ENCODE measurements at places on chromosomes 2 and 18. TPM values are rescaled to one million over a fixed set of nuclear protein-coding genes. Genes with fewer than 3 reads are reported as not detected.

FAM237A gene
- not detected for total RNA-seq

TUBA3E gene
- total RNA-seq: not detected

HS6ST1 gene
- total RNA-seq: 15.4 TPM

NPC1 gene
- total RNA-seq: 35.7 TPM

REG3A gene
- 0.35 TPM for total RNA-seq

COLEC12 gene
- total RNA-seq: not detected

SLC16A14 gene
- total RNA-seq: 0.60 TPM

SCTR gene
- total RNA-seq: not detected

TNFAIP6 gene
- total RNA-seq: not detected

DNA sequence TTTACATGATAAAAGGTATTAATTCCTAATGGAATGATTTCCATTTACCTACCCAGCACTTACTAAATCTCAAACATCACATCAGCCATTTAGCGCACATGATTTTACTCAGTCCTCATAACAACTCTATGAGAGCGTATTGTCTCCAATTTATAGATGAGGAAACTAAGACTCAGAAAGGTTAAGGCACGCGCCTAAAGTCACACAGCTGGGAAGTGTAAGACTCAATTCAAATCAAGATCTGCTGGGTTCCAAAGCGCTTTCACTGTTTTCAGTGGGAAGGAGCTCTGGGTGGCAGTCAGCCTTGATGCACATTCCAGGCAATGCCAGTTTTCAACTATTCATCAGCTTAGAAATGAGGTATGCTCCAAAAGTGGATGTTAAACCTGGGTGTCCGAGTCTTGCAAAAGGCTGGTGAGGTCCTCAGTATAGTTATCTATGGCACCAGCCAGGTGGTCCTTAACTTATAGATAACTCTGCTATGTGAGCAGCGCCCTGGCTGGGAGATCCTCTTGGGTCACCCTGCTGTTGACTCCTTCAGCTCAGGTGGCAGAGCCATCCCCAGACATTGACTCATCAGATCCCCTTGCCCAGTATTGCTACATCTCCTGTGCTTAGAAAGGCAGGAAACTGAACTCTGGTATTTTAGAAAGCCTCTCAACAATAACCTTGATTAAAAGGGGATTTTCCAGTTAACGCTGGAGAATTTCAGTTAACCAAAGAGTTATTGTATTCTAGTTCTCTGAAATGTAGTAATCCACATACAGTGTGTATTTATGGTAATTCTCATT is 47.1 kb downstream of the SLC4A1AP start:
- no peak for DNase-seq

- DNase-seq: no peak
Measured at GRCh38 chr2:223053484-223054192, 1.6 kb downstream of the KCNE4 start.

DNA sequence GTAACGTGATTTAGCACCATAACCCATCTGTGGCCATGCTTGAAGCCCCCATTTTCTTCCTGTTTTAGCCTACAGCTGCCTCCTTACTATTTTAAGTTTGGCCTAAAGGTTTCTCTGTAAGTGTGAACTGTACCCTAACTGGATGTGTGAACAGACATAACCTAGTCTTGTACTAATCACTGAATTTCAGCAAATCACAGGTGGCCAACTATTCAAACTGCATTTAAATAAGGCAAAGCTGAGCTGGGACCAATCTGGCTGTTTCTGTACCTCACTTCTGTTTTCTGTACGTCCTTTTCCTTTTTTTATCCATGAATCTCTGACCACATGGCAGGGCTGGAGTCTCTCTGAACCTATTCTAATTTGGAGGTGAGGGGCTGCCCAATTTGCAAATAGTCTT is 452.7 kb upstream of the HS6ST1 start:
- no peak for DNase-seq

GRCh38 chr2:166239548-166239947 is 111.7 kb upstream of the SCN1A start:
- no peak for DNase-seq

GRCh38 chr2:224849264-224849663 is 133.1 kb upstream of the CCDC195 start:
- DNase-seq: no peak

GRCh38 chr2:205895981-205896655 is 189.9 kb downstream of the INO80D start:
- no peak for DNase-seq

GRCh38 chr18:66603941-66604627 is at the start of gene CDH19:
CDH19 (minus strand) TSS chr18:66604090; CDS start chr18:66572204, 31,886 bp downstream.
- no peak for DNase-seq

DNA sequence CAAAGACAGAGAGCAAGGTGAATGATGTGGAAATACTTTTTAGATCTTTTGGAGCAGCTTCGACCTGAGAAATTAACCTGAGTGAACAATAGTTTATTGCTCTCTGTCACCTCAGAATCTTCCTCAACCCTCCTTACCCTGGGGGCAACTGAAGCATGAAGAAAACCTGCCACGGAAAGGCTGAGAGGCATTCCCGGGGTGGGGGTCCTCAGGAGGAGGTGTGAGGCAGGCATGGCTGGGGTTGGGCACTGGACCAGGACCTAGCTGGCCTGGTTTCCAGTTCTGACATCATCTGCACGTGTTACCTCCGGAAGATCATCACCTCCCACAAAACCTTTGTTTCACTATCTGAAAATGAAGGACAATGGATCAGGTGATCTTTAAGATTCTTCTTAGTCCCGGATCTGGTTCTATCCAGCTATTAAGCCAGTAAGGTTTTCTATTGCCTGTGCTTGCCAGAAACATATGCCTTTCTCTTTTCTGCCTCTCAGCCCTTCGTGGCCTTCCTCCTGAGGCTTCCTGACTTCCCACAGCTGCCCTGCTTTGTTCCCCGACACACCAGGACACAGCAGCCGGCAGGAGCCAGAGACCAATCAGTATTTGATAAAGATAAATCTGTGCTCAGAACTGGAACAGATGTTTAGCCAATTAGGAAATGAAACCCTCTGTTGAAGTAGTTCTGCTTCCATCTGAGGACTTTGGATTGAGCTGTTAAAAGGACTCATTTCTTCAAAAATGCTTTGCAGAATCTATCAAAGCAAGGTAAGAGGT is 232.5 kb downstream of the TDRD15 start:
- no peak for DNase-seq

GRCh38 chr2:18790509-18791171 is 201.3 kb upstream of the NT5C1B start:
- no peak for DNase-seq

DNA sequence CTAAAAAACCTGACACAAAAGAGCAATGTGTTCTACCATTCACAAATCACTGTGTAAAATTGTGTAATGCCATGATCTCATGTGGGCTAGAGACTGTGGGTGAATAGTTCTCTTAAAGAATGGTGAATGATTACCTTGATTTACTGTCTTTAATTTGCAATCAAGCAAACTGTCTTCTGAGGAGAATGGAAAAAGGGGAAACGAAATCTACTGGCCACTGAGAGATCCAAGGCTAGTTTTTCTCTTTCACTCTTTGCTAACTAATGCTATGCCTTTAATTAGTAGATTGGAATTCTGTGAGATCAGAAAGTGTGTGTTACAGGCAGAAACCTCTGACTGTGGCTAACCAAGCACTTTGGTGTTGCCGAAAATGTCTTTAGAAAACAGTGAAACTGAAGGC is 422.7 kb downstream of the TGIF1 start:
- no peak for DNase-seq

- no peak for DNase-seq
Measured at GRCh38 chr2:160753960-160754359, 260.4 kb upstream of the RBMS1 start.

DNA sequence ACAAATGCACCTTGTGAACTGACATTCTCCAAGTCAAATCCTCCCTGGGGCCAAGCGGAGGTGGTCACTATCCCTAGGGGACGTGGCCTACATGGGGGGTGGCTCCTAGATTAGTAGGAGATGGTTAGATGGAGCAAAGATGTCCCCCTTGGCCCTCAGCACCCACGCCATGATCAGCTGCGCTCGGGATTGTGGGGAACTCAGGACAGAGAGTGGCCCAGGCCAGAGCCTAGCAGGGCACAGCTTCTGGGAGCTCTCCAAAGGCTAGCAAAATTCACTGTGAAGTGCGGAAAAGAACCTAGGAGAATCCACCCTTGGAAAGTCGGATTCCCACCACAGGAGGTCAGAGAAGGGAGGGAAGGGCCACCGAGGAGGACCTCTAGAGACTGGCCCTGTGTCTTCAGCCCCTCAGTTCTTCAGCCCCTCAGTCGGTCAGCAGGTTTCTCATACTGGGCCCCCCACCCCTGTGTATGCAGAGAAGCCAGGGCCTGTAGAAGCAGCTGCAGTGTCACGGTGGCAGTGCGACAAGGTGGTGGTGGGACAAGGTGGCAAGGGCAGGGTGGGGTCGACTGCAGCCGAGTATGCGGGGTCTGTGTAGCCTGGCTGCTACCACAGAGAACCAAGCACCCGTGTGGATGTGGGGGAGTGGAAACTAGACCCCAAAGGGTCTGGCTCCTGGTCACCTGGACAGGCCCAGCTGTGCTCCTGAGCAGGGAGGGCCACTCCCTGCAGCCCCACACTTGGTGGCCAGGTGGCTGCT is 18.4 kb downstream of the GPR55 start:
- no peak for DNase-seq

GRCh38 chr2:63050334-63051041 is at the start of gene OTX1:
OTX1 (plus strand) TSS chr2:63050830; CDS start chr2:63052991, 2,161 bp downstream.
- DNase-seq: peak; percentile 35

- no peak for DNase-seq
Measured at GRCh38 chr2:157625296-157625695, 3.4 kb downstream of the ACVR1C start.

- no peak for DNase-seq
Measured at GRCh38 chr2:1661891-1662605, 82.3 kb downstream of the PXDN start.

DNA sequence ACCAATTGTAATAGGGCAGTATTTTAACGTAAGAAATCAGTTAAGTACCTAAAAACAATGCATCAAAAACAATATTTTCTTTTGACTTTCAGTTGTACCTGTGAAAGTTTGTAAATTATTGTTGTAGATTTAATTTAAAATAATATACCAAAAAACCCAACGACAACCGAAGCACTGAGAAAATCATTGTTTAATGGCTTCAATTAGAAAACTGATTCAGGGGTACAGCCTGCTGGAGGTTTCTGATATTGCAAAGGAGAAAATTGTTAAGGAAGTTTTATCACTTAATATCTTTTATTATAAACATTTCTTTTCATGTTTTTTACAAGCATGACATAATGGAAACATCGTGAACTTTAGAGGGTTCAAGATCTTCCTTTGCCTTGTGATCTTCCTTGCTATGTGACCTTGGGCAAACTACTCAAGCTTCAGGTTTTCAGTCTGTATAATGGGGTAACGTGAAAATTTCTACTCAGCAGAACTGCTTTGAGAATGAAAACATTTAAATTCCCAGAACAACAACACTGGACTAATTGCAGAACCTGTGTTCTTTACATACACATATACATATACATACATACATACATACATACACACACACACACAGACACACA is 76.3 kb upstream of the GLS start:
- DNase-seq: no peak

GRCh38 chr2:197297772-197298318 is 12.7 kb downstream of the ANKRD44 start:
- DNase-seq: no peak

DNA sequence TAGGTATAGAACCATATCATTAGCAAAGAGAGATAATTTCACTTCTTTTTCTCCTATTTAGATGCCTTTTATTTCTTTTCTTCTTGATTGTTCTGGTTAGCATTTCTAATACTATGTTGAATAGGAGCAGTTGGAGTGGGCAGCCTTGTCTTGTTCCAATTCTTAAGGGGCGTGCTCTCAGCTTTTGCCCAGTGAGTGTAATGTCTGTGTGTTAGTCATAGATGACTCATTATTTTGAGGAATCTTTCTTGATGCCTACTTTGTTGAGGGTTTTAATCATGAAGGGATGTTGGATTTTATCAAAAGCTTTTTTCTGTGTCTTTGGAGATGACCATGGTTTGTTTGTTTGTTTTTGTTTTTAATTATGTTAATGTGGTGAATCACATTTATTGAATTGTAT is 1453.1 kb upstream of the SLC39A10 start:
- DNase-seq: no peak

DNA sequence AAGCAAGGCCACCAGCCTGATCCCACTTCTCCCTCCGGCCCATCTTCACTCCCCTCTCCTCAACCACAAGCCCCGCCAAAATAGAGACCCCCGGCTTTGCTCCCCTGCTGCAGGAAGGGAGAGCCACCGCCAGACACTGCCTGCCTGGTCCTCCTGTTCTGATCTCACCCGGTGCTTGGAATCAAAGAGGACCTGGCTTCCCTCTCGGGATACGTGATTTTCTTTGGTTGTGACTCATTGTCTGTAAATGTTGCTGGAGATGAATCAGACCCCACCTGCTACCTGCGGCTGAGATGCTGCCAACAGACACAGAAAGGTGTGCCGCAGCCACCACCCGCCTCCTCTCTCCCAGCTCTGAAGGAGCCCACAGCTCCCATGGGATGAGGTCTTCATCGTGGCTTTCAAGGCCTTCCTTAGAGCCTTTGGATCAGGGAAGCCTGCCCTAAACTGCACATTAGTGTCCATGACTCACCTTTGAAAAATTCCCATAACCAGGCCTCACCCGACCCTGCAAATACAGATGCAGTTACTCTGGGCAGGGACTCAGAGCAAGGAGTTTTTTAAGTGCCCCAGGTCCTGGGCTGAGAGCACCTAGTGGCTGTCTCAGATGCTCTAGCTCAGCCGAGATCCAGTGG is 79.4 kb upstream of the ZNF532 start:
- no peak for DNase-seq

DNA sequence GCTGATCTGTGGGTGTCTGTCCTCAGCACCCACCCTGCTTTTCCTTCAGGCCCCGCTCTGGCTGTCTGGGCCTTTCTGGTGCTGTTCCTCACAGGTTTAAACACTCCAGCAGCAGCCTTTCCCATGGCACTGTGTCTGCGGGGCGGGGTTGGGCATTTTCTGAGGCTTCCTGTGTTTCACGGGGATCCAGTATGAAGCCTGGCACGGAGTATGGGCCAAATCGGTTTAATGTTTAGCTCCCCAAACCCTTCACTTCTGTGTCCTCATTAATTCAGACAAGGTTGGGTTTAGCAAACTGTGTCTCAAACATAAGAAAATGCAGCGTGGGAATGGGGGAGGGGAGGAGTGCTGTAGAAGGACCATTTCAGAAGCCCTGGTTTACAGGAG is 44.9 kb downstream of the HPCAL1 start:
- no peak for DNase-seq

GRCh38 chr2:171174075-171174474 is 13.4 kb upstream of the TLK1 start:
- no peak for DNase-seq

GRCh38 chr2:24984912-24985311 is 13.2 kb upstream of the DNAJC27 start:
- no peak for DNase-seq

DNA sequence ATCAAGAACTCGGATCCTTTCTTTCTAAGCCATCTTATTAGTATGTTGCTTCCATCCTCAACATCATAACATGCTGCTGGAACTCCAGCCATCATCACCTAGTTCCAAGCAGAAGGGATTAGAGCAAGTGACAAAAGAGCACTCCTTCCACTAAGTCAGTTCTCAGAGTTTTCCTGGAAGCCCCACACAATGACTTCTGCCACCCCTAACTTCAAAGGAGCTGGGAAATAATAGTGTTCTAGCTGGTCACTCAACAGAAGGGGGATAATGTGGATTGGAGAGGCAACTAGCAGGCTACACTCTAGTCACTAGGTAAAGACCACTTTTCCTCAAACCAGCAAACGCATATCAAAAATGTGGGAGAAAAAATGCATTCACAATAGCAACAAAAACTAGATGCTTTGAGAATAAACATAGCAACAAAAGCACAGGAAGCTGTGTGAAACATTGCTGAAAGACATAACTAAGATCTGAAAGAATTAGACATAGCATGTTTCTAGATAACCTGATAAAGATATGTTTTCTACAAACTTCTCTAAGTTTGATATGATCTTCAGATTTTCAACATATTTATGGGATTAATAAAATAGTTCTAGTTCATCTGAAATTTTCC is 39.5 kb downstream of the COX7A2L start:
- DNase-seq: no peak
